HAP-1 (cell line): ENCODE measurements at places on chromosomes 5 and 9.

- no peak for DNase-seq
These were observed 45.7 kb upstream of the PIK3R1 start for GRCh38 chr5:68169903-68170302.

DNA sequence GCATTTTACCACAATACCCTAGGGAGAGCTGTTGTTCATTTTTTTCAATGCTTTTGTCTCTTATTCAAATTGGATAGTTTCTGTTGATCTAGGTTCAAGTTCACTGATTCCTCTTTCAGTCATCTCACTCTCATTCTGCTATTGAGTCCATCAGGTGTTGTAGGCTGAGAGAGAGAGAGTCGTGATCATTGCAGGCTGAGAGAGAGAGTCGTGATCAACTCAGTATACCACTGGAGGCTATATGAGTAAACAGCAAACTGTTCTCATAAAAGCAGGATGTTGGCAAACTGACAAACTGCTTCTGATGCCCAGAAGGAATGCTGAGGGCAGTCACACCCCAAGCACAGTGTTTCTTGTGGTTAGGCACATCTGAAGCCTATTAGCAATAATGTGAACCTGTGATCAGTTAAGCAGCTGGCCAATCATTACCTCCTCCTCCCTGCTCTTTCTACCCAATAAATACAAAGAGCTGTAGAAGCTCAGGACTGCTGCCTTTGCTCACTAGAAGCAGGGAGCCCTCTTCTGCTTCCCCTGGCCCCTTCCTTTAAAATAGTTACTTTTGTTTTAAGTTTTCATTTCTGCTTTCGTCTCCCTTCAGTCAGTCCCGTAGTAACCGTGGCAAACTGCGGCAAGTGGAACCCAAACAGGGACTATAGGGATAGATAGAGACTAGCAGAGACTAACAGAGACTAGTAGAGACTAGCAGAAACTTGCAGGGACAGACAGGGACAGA is 476.1 kb upstream of the ACO1 start:
- no peak for DNase-seq

DNA sequence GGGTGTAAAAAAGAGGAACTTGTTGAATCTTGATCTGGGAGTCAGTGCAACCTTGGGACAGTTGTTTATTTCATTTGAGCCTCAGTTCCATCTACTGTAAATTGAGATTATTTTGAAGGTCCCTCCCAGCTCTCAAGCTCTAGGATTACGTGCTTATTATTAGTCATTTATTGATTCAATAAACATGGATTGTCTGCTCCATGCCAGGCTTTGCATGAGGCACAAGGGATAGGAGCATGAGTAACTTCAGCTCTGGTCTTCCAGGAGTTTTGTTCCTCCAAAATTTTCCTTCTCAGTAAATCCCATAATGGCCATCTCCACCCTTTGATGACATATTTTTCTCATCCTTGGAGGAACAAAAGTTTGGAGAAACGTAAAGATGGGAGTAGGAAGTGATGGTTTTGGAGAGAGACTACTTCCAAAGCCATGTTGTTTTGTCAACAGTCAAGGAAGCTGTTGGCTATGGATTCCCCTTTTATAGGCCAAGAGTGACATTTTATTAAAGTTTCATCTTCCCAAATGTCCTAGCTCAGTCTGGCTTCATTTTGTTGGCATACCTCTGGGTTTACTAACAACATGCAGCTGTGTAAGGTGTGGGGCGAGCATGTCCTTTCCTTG is 244.6 kb downstream of the DMRT2 start:
- DNase-seq, result no peak

- no peak for DNase-seq
These were observed 116.7 kb upstream of the LPCAT1 start for GRCh38 chr5:1640421-1640881.

- peak; percentile 93 for DNase-seq
These were observed 9.0 kb downstream of the RGS14 start for GRCh38 chr5:177366528-177367322.

- no peak for DNase-seq
These were observed 19.0 kb downstream of the PTCH1 start for GRCh38 chr9:95497772-95498171.
